ENCODE measurements at places on chromosomes 2 and 18.

DNA sequence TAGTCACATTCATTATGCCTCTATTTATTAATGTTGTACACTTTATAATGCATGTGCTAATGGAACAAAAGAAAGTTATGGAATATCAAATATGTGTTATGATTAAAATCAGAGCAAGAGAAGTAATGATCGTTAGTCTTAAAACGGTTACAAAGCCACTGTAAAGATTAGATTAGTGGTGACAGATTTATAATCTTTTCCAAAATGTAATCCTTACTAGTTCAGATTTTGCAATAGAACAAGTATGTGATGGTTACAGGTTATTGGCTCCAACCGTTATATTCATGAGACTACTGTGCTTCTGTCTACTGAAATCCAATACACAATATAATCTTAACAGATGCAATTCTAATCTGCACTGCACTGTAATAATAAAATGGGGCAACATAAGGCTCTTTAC lies 180.6 kb downstream of the ZNF521 start:
- H3K27me3 ChIP-seq, result no peaks in the 10 kb centered on the region
- H3K36me3 ChIP-seq, result no peaks in the 10 kb centered on the region
- no peak overlapping the region for H3K27ac ChIP-seq
- H3K4me1 ChIP-seq, result no peaks in the 10 kb centered on the region

GRCh38 chr2:18552351-18553077 lies 7.9 kb downstream of the RDH14 start:
- no peaks in the 10 kb centered on the region for H3K27me3 ChIP-seq
- no peak overlapping the region for H3K27ac ChIP-seq
- DNase-seq, result no peak
- no peaks in the 10 kb centered on the region for H3K36me3 ChIP-seq
- no peak overlapping the region for H3K4me3 ChIP-seq

- peak overlapping the region; percentile 15 for H3K27ac ChIP-seq
- peak overlapping the region; percentile 51 for H3K4me3 ChIP-seq
- peaks cover 5% of the 10 kb centered on the region for H3K27me3 ChIP-seq
- peaks cover 21% of the 10 kb centered on the region for H3K4me1 ChIP-seq
- DNase-seq, result peak; percentile 6
Measured at GRCh38 chr2:127107622-127107999, 657 bp upstream of the BIN1 start.

- no peak for DNase-seq
- H3K36me3 ChIP-seq, result no peaks in the 10 kb centered on the region
- no peak overlapping the region for H3K27ac ChIP-seq
- H3K27me3 ChIP-seq, result no peaks in the 10 kb centered on the region
Measured at GRCh38 chr2:100485396-100485795, 15.1 kb downstream of the NMS start.

GRCh38 chr2:157245846-157246764 lies 11.4 kb upstream of the GALNT5 start:
- DNase-seq, result no peak
- no peak overlapping the region for H3K4me3 ChIP-seq
- no peaks in the 10 kb centered on the region for H3K36me3 ChIP-seq
- H3K27me3 ChIP-seq, result no peaks in the 10 kb centered on the region
- no peak overlapping the region for H3K27ac ChIP-seq
- H3K4me1 ChIP-seq, result no peaks in the 10 kb centered on the region

All from CD4-positive, alpha-beta memory T cell (primary cell).